Transverse colon (tissue), 4 donors: ENCODE measurements at places on chromosomes 1 and 21. TPM values are rescaled to one million over a fixed set of nuclear protein-coding genes. Genes with fewer than 3 reads are reported as not detected.
A peak's percentile ranks its signal among the peaks of the same experiment; 100 is the strongest.

DNA sequence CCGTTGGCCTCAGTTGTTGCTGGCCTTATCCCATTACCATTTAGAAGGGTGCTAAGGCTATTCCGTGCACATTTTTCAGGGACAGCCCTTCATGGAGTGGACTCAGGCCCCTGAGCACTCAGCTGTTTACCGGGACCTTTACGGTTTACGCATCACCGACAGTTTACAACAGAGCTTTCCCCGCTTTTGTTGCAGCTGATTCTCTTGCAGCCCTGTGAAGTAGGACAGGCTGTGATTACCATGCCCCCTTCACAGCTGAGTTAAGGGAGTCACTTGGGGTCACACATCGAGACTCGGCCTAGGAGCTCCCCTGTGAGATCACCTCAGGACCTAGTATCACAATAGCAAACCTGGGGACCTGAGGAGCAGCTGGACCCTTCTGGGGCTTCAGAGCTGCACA lies 41.9 kb downstream of the PTPRF start:
- no peaks in the 10 kb centered on the region for H3K4me1 ChIP-seq
- no peaks in the 10 kb centered on the region for H3K27me3 ChIP-seq
- H3K36me3 ChIP-seq = no peaks in the 10 kb centered on the region
- no peak overlapping the region for H3K27ac ChIP-seq
- no peak overlapping the region for H3K4me3 ChIP-seq
- no peak for DNase-seq

DNA sequence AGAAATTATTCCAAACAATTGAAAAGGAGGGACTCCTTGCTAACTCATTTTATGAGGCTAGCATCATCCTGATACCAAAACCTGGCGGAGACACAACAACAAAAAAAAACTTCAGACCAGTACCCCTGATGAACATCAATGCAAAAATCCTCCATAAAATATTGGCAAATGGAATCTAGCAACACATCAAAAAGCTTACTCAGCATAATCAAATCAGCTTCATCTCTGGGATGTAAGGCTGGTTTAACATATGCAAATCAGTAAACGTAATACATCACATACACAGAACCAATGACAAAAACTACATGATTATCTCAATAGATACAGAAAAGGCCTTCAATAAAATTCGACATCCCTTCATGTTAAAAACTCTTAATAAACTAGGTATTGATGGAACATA lies 440.1 kb downstream of the NUF2 start:
- DNase-seq = no peak
- H3K27ac ChIP-seq = no peak overlapping the region
- no peaks in the 10 kb centered on the region for H3K4me1 ChIP-seq
- no peak overlapping the region for H3K4me3 ChIP-seq

ACTL8 gene
- not detected for total RNA-seq

DNA sequence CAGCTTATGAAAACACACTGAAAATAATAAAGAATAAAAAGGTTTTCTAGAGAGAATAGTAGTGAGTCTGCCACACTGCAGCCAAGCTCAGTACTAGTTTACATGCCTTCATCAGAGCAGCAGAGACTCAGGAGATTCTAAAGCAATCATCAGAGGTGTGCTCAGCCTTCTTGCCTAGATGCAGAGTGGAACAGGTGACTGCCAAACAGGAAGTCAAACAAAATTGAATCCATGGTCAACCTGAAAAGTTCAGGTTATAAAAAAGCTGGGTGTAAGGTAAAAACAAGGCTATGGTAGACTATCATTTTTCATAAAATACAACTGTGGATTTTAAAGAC lies 165.3 kb upstream of the C1orf105 start:
- no peak overlapping the region for H3K27ac ChIP-seq
- H3K36me3 ChIP-seq = no peaks in the 10 kb centered on the region
- no peak overlapping the region for H3K4me3 ChIP-seq
- DNase-seq = no peak

- no peak for DNase-seq
- H3K27me3 ChIP-seq = no peaks in the 10 kb centered on the region
- no peak overlapping the region for H3K27ac ChIP-seq
- H3K36me3 ChIP-seq = no peaks in the 10 kb centered on the region
- H3K4me3 ChIP-seq = no peak overlapping the region
- no peaks in the 10 kb centered on the region for H3K4me1 ChIP-seq
Measured at GRCh38 chr1:209250861-209251636, 332.5 kb upstream of the CAMK1G start.

GRCh38 chr1:44568128-44568900 lies 106.0 kb downstream of the TMEM53 start:
- no peaks in the 10 kb centered on the region for H3K4me1 ChIP-seq
- H3K36me3 ChIP-seq = no peaks in the 10 kb centered on the region
- H3K4me3 ChIP-seq = no peak overlapping the region
- DNase-seq = no peak
- H3K27me3 ChIP-seq = peaks cover 67% of the 10 kb centered on the region

DNA sequence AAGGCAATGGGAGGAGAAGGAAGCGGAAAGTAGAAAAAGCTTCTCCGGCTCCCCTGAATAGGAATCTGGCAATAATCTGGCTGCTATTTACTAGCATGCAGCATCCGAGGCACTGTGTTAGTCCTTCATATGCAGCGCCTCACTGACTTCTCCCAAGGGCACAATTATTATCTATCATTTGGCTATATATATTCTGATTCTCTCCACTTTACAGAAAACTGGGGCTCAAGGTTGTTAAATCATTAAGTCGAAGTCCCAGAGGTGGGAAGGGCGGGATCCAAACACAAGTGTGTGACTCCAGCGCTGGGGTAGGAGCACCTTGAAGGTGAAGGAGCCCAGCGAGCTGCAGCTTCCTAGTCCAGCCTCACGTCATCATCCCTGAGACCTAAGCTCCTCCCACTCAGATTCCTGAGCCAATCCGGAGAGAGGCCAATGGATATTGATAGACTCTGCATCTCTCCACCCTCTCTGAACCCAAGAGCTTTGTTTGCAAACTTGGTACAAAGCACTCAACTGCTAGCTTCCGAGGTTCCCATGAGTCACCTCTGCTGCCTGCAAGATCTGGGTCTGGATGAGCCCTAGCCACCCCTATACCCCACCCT lies 16.6 kb upstream of the EYA3 start:
- peak; percentile 72 for DNase-seq
- no peaks in the 10 kb centered on the region for H3K4me1 ChIP-seq
- H3K27me3 ChIP-seq = no peaks in the 10 kb centered on the region
- H3K36me3 ChIP-seq = no peaks in the 10 kb centered on the region
- H3K27ac ChIP-seq = peak overlapping the region; percentile 56
